ENCODE measurements at places on chromosomes 6 and 20.

- DNase-seq = no peak
Observed at GRCh38 chr6:44651604-44652003, 264.1 kb downstream of the CDC5L start.

DNA sequence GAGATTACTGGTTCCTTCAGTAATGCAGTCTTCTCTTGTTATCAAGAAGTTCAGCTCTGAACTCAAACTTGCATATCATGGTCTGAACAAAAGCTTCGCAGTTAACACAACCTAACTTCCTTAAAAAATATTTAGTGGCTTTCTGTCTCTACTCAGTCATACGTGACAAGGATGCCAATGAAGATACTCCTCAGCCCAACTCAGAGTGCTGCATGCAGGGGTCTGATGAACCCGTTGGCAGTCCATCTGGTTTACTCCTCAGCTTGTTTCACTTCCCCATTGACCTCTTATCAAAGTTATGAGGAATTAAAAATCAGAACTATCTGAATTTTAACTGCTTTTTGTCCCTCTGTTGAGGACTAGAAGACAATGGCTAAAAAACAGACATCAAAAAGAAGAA, 56.6 kb upstream of the RIN2 start:
- DNase-seq = no peak

GRCh38 chr6:89067796-89068195, 12.8 kb upstream of the PNRC1 start:
- no peak for DNase-seq

GRCh38 chr20:3981132-3981452, 34.3 kb downstream of the RNF24 start:
- DNase-seq = no peak

DNA sequence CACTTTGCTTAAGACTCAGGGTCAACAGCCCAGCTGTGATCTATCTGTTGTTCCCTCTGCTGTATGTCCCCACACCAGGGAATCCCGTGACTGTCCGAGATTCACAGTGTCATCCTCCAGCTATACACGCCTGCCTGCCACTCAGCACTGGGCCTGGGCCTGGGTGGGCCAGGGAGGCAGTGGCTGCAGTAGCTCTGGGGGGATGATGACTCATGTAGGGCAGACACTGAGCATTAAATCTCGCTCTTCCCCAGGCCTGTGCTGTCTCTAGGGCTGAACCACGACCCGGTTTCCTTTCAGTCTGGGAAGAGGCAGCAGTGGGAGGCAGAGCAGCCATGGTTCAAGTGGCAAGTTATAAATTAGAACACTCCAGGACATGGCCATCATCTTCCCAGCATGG, 173.9 kb downstream of the LRFN2 start:
- DNase-seq = no peak

- DNase-seq = no peak
Observed at GRCh38 chr20:62472138-62472940, 3.5 kb downstream of the GATA5 start.

DNA sequence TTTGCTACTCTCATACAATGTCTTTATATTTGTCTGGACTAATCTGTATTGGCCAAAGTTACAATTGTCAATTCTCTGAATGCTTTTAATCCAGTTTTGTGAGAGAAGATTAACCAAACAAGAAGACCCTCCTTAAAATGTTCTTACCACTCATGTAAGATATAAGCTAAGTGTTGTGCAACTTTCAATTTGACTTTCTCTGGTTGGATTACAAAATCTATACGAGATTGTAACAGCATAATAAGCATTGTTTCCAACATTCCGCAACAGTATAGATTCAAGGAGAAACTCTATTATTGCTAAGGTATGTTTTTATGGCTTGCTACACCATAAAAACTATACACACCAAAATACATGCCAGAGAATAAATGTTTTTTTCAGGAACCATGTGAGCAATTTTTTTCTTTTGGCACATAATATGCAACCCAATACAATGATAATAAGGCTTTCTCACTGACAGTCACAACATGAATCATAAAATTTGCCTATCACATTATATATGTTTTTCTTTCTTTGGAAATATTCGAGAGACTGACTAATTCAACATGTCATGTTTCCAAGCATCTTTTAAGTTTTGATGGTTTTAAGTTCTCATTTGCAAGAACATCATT, 12.2 kb upstream of the TRPC4AP start:
- DNase-seq = no peak

DNA sequence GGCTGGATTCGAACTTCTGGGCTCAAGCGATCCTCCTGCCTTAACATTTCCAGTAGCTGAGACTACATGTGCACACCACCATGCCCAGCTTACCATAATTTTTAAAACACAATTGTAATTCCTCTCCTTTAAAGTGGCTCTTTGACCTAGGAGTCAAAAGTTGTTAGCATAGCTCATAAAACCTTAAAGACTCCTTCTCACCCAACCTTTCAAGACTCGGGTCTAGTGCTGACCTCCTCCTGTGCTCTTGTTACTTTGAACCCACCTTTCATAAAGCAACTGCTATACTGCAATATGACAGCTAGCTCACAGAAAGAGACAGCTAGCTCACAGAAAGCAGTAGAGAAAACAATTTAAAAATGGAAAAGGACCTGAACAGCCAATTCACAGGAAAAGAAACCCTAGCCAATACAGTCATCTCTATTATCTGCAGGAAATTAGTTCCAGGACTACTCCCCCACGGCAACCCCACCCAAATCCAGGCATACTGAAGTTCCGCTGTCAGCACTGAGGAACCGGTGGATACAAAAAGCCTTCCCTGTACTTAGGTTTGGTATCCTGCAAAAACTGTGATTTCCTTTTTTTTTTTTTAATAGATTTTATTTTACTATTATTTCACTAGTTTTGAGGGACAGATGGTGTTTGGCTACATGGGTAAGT, 20.3 kb downstream of the SSR1 start:
- DNase-seq = no peak

DNA sequence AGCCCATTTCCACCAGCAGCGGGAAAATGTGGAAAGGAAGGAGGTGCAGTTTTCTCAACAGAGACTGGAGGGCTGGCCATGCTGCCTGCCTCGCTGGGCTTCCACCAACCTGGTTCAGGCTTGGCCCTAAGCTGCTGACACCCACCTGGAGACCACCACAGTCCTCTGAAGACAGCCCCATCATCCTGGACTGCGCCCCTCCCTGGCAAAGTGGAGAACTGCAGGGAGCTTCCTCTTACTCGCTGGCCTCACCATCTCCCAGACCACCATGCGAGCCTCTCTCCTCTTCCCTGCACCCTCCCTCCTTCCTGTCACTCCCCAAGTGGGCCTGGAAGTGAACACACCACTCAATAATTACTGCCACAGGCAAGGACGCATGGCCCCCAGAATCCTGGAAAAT, 71.5 kb downstream of the PSMG4 start:
- no peak for DNase-seq

- DNase-seq = no peak
Observed at GRCh38 chr6:4322846-4323309, 187.5 kb upstream of the ECI2 start.

- DNase-seq = no peak
Observed at GRCh38 chr6:36920546-36920945, 34.0 kb upstream of the PI16 start.

All from GM13976 (cell line).